Esophagus mucosa (tissue), 1 donor: ENCODE measurements at places on chromosomes 4 and X. TPM values are rescaled to one million over a fixed set of nuclear protein-coding genes. Genes with fewer than 3 reads are reported as not detected.

The KLHL8 gene
- total RNA-seq, result 6.4 TPM

- ATAC-seq, result peak; percentile 38
Measured at GRCh38 chrX:45750639-45751038, 550.0 kb upstream of the DIPK2B start.

GRCh38 chr4:150961566-150961965, 53.5 kb downstream of the LRBA start:
- no peak for ATAC-seq

DNA sequence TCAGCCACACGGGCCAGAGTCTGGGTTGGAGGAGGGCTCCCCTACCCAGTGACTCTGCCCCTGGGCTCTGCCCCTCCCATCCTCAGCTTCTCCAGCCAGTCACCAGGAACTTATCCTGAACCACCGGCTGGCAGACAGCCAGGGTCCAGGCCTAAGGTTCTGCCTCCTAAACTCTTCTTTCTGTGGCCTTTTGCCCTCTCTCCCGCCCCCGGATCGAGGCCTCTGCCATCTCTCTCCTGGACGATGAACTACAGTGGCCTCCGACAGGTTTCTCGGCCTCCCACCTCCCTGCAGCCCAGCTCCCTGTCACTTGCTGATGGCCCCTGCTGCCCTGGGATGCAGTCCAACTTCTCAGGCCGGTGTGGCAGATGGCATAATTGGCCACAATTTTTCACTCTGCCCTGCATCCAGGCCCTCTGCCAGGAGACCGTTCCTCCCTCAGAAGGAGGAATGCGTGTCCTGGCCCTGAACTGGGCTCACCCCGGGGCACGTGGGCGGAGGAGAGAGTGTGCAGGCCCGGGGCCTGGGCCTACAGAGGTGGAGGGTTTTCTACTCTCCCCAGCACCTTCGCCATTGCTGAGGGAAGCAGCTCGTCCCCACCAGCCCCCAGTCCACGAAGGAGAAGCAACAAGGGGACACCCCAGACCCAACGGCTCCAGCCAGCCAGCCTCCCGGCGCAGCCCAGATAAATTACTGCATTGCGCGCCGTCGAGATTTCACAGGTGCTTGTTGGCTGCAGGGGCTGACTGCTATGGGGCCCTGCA, 81.9 kb upstream of the LRPAP1 start:
- no peak for ATAC-seq
